ENCODE measurements at places on chromosomes 4 and X. TPM values are rescaled to one million over a fixed set of nuclear protein-coding genes. Genes with fewer than 3 reads are reported as not detected.
A peak's percentile ranks its signal among the peaks of the same experiment; 100 is the strongest.

STPG2 gene
- total RNA-seq, result 0.84 TPM

GRCh38 chr4:38467296-38467695 is 196.7 kb upstream of the KLF3 start:
- no peaks in the 10 kb centered on the region for H3K36me3 ChIP-seq
- H3K4me3 ChIP-seq, result no peak overlapping the region
- no peak for DNase-seq

DNA sequence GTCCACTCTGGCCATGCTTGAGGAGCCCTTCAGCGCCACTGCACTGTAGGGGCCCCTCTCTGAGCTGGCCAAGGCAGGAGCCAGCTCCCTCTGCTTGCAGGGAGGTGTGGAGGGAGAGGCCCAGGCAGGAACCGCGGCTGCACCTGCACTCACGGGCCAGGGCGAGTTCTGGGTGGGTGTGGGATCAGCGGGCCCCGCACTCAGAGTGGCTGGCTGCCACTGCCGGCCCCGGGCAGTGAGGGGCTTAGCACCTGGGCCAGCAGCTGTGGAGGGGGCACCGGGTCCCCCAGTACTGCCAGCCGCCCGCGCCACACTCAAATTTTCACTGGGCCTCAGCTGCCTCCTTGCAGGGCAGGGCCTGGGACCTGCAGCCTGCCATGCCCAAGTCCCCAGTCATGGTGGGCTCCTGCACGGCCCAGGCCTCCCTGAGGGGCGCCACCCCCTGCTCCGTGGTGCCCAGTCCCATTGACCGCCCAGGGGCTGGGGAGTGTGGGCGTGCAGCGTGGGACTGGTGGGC is 347.2 kb upstream of the SPOCK3 start:
- H3K4me1 ChIP-seq, result no peaks in the 10 kb centered on the region
- no peaks in the 10 kb centered on the region for H3K36me3 ChIP-seq
- H3K27ac ChIP-seq, result no peak overlapping the region
- no peaks in the 10 kb centered on the region for H3K27me3 ChIP-seq
- H3K4me3 ChIP-seq, result no peak overlapping the region
- no peak for DNase-seq

PFKFB1 gene
- 0.78 TPM for total RNA-seq

SPANXN5 gene
- total RNA-seq, result not detected

ANXA10 gene
- not detected for total RNA-seq

DNA sequence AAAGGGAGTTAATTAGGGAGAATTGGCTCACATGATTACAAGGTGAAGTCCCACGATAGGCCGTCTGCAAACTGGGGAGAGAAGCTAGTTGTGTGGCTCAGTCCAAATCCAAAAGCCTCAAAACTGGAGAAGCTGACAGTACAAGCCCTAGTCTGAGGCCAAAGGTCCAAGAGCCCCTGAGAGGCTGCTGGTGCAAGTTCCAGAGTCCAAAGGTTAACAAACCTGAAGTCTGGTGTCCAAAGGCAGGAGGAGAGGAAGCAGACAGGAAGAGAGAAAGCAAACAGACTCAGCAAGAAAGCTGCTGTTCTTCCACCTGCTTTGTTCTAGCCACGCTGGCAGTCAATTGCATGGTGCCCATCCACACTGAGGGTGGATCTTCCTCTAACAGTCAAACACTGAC is 29.0 kb upstream of the SPACA5B start:
- no peaks in the 10 kb centered on the region for H3K4me1 ChIP-seq
- H3K27me3 ChIP-seq, result no peaks in the 10 kb centered on the region
- no peak for DNase-seq
- H3K4me3 ChIP-seq, result no peak overlapping the region

- peaks cover 17% of the 10 kb centered on the region for H3K4me1 ChIP-seq
- H3K27me3 ChIP-seq, result peaks cover 24% of the 10 kb centered on the region
- no peak for DNase-seq
- H3K4me3 ChIP-seq, result peak within 1 kb of the TSS; percentile 44
- no peaks in the 10 kb centered on the region for H3K36me3 ChIP-seq
- no peak within 1 kb of the TSS for H3K27ac ChIP-seq
Measured at GRCh38 chr4:139279760-139280620, at the start of gene MGARP. Gene MGARP (minus strand): TSS chr4:139280225. CDS start chr4:139280158, 67 bp downstream.

RS1 gene
- not detected for total RNA-seq

DNA sequence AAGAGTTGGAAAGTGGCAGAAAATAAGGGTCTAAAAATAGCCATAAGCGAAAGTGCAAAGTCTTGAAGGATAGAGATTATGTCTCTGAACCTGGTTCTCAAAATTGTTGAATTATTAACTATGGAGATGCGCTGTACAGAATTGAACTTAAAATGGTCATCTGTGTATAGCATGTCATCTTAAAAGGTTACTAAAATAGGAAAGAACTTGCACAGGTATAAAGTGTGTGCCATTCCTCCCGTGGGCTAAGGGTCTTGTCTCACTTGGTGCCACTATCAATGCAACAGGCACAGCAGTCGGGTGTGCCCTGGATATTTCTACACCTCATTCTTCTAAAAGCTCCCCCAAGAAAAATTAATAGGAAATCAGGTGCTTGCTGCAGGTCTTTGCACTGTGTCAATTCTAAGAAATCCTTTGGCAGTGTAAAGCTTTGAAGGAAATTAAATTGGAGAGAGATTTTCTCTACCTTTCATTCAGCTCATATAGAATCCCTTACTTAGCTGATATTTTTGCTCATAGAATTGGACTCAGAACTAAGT is 2.4 kb downstream of the SORBS2 start:
- H3K27ac ChIP-seq, result no peak overlapping the region
- H3K4me3 ChIP-seq, result no peak overlapping the region
- H3K36me3 ChIP-seq, result no peaks in the 10 kb centered on the region
- H3K4me1 ChIP-seq, result no peaks in the 10 kb centered on the region
- no peak for DNase-seq
- H3K27me3 ChIP-seq, result no peaks in the 10 kb centered on the region

C4orf33 gene
- 4.6 TPM for total RNA-seq

- H3K27ac ChIP-seq, result no peak overlapping the region
- H3K4me1 ChIP-seq, result no peaks in the 10 kb centered on the region
- H3K4me3 ChIP-seq, result no peak overlapping the region
- DNase-seq, result no peak
- no peaks in the 10 kb centered on the region for H3K36me3 ChIP-seq
Measured at GRCh38 chr4:118193421-118193820, 159.1 kb downstream of the NDST3 start.

DNA sequence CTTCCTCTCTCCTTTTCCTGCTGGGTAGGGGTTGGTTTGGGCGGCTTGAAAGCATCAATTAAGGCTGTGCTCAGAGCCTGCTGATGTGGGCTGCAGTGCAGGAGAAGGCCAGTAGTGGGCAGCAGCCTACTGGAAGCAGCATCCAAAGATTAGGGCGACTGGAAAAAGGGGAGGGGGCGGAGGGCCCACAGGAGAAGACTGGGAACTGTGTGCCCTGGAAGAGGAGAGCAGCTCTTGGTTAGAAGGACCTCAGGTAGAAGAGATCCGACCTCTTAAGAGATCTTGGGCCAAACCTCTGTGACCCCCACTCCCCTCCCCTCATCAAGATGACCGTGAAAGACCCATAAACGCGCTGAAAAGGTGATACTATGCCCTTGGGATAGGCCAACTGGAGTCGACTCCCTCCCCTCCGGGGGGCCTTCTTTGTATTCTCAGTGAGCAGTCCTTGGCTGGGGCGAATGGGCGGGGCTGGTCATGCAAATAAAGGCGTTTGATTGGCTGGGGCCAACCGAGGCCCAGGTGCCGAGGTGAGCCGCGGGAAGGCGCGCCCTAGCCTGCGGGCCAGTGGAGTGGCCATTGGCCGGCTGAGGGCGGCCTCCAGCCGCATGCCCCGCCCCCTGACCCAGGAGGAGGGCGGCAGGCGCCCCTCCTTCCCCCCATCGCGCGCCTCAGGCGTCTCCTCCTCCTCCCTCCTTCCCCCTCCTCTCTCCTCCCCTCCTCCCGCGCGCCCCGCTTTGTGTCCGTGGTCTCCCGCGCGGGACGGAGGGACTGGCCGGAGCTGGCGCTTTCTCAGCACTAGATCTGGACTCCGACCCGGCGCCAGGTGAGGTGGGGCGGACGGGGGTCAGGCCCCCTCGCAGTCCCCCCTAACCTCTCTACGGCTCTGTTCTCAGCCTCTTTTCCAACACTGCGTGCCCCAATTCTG is 10.1 kb downstream of the DLG3 start:
- peak overlapping the region; percentile 57 for H3K4me3 ChIP-seq
- H3K4me1 ChIP-seq, result peaks cover 33% of the 10 kb centered on the region
- peak overlapping the region; percentile 60 for H3K27ac ChIP-seq

Measured in CD4-positive, alpha-beta memory T cell (primary cell).